Activated T-cell treated with anti-CD3 and anti-CD28 coated beads, Interleukin-2, amount 50 U/mL, for 24 hours (primary cell): ENCODE measurements at places on chromosomes 3 and 15.
A peak's percentile ranks its signal among the peaks of the same experiment; 100 is the strongest.

DNA sequence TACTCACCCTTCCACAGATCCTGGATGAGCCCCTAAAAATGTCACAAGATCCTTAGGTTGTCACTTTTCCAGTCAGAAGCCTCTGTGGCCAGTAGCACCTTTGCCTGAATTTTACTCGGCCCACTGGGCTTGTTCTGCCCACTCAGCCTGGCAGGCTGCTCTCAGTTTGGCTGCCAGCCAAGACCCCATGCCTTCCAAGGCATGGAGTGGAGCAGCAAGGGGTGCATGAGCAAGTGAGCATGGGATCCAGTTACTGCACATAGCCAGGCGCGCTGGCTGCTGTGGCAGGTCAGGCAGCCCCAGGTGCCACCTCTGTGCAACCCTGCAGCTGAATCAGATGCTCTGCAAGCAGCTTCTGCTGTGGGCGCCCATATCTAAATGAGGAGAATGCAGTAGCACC, 79.3 kb downstream of the CGGBP1 start:
- DNase-seq, result no peak

- no peak for DNase-seq
Observed at GRCh38 chr3:21524133-21524532, 226.9 kb downstream of the ZNF385D start.

DNA sequence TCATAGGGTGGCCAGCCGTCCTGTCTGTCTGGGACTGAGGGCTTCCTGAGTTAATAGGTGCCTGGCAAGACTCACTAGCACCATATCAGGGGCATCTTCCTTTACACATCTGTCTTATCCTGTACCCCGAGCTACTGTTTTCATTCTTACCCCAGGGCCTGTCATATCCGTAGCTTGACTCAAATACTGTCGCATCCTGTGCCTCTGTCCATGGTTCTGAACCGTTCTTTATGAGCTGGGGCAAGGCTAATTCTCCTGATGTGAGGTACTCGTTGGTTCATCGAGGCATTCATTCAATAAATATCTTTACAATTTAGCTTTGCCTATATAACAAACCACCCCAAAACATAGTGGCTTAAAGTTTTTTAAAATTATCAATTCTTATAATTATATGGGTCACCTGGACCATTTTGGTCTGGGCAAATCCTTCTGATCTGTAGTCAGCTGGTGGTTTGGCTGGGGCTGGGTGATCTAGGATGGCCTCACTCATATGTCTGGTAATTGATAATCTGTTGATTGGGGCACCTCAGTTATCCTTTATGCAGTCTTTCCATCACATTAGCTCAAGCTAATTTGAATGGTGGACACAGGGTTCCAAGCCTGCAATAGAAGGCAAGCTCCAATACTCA, 121.2 kb downstream of the TLE3 start:
- peak; percentile 44 for DNase-seq

GRCh38 chr3:104855702-104856101, 511.0 kb upstream of the ALCAM start:
- DNase-seq, result no peak

DNA sequence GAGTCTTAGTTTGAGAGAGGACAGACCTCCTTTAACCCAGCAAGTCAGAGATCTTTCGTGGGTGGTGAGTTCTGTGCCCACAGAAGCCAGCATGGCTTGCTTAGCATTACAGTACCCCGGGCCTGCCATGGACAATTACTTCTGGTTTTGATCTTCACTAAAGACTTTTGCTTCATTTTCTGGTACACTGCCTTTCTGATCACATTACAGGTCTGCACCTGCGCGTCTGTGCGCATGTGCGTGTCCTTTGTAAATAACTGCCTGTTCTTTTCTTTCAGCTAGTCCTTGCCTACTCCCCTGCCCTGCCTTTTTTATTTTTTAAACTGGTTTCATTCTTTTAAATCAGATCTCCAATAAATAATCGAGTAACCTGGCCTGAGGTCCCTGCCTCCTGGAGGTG, 57.1 kb upstream of the CMTM8 start:
- DNase-seq, result no peak

GRCh38 chr3:55191911-55192775, 264.3 kb upstream of the LRTM1 start:
- DNase-seq, result no peak
